ENCODE measurements at places on chromosomes 1 and 21. TPM values are rescaled to one million over a fixed set of nuclear protein-coding genes. Genes with fewer than 3 reads are reported as not detected.

PALMD gene
- 0.37 TPM for polyA plus RNA-seq

NBPF10 gene
- polyA plus RNA-seq, result 1.9 TPM

FAM89A gene
- polyA plus RNA-seq, result 13.8 TPM

TRIM46 gene
- polyA plus RNA-seq, result 3.8 TPM

PLA2G4A gene
- polyA plus RNA-seq, result 5.5 TPM

TSPAN1 gene
- polyA plus RNA-seq, result 0.43 TPM

ZC3H11A gene
- polyA plus RNA-seq, result 76.1 TPM

FAM167B gene
- 0.40 TPM for polyA plus RNA-seq

CATSPERE gene
- polyA plus RNA-seq, result 0.36 TPM

CFHR2 gene
- not detected for polyA plus RNA-seq

ASTN1 gene
- 0.09 TPM for polyA plus RNA-seq

S100A8 gene
- not detected for polyA plus RNA-seq

PITHD1 gene
- 41.1 TPM for polyA plus RNA-seq

IVL gene
- not detected for polyA plus RNA-seq

TMEM82 gene
- polyA plus RNA-seq, result not detected

TDRKH gene
- 0.91 TPM for polyA plus RNA-seq

PDE4DIP gene
- polyA plus RNA-seq, result 75.0 TPM

TMEM53 gene
- polyA plus RNA-seq, result 4.4 TPM

LCE1D gene
- not detected for polyA plus RNA-seq

PINK1 gene
- 43.8 TPM for polyA plus RNA-seq

NPHS2 gene
- not detected for polyA plus RNA-seq

TRAPPC3 gene
- polyA plus RNA-seq, result 88.5 TPM

RGS16 gene
- 0.10 TPM for polyA plus RNA-seq

TLR5 gene
- 0.11 TPM for polyA plus RNA-seq

SLC37A1 gene
- polyA plus RNA-seq, result 0.02 TPM

SLC30A10 gene
- polyA plus RNA-seq, result not detected

ITLN2 gene
- polyA plus RNA-seq, result not detected
